ENCODE measurements at places on chromosomes 12 and 14.

GRCh38 chr12:110850762-110851161, 4.0 kb downstream of the CCDC63 start:
- DNase-seq, result no peak

- DNase-seq, result no peak
Observed at GRCh38 chr14:74985028-74985310, 17.8 kb upstream of the EIF2B2 start.

GRCh38 chr14:65320661-65321308, 91.7 kb upstream of the FUT8 start:
- DNase-seq, result no peak

DNA sequence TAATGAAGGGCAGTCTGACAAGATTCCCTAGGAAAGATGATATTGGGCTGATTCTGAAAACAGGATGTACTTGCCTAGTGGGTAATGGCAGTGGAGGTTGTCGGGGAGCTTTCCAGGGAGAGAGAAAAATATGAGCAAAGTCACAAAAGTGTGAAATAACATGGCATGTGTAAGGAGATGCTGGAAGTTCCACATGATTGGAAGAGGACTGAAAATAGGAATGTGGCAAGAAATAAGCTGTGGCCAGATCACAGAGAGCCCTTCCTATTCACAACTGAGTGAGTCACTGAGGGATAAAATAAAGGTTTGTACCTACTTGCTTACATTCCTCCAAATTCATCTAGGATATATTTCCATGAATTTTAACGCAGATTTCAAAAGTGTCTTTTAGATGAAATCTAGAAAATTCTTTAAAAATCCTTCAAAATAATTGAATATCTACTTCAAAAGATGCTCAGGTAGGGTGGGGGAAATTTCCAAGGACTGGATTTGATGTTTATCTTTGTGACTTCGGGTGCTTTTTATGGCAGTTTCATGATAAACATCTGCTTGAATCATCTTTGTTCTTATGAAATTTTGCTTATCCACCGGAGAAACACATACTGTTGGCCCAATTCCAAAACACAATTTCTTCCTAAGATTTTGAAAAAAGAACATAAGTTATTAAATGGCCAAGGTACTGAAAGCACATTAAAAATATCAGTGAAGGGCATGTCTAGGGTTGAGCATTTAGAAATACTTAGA, 36.3 kb upstream of the SLC2A13 start:
- DNase-seq, result no peak

GRCh38 chr12:123250471-123251383, 17.5 kb downstream of the MTRFR start:
- DNase-seq, result no peak

DNA sequence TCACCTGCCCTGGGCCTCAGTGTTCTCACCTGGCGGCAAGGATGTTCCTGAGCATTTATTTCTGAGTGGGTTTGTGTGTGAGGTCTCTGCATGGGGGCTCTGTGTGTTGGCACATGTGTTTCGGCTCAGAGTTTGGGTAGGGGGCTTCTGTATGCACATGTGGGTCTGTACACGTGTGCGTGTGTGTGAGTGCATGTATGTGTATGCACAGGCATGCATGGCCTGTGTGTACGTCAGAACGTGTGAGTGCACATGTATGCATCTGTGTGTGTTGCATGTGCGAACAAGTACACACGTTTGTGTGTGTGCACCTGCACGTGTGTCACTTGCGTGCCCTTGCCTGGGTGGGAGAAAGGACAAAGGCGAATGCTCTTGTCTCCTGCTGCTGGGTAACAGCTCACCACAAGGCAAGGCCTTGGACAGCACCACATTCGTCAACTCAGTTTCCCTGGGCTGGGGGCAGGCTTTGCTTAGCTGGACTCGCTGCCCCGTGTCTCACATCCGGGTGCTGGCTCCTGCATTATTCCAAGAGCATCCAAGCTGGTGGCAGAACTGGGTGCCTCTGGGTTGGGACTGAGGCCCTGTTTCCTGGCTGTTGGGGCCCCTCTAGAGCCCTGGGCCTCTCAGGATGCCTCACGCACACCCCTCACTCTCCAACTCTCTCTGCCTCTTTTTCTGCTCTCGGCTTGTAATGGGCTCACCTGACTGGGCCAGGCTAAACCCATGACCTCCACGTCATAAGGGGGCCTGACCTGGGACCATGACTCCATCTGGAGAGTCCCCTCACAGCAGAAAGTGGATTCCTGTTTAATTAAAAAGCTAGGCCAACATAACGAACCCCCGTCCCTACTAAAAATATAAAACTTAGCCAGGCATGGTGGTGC, 153.6 kb upstream of the C14orf180 start:
- no peak for DNase-seq

DNA sequence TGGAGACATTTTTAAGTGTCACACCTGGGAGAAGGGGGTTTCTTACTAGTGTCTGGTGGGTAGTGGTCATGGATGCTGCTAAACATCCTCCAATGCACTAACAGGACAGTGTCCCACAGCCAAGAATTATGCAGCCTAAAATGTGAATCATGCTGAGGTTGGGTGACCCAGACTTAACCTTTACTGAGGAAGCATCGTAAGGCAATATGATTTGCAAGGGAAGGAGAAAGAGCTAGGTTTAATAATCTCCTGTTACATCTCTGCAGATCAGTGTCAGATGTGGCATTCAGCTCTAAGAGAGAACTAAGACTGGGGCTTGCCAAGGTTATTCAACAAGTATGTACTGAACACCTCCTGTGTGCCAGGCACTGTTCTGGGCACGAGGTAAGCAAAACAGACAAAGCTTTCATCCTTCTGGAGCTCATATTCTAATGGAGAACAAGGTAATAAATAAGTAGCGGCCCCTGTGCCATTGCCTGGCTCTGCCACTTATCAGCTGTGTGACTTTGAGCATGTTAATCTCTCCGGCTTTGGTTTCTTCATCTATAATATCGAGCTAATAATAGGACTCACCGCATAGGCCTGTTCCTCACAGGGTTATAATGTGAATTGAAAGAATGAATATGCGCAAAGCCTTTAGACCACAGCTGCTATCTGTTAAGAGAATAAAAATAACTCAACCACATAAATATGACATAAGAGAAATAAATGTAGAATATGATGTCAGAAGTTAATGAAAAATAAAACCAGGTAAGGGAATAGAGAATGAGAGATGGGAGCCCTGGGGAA, 13.5 kb upstream of the GOLGA5 start:
- DNase-seq, result no peak

GRCh38 chr14:67268426-67269150, 27.4 kb downstream of the PALS1 start:
- DNase-seq, result no peak

DNA sequence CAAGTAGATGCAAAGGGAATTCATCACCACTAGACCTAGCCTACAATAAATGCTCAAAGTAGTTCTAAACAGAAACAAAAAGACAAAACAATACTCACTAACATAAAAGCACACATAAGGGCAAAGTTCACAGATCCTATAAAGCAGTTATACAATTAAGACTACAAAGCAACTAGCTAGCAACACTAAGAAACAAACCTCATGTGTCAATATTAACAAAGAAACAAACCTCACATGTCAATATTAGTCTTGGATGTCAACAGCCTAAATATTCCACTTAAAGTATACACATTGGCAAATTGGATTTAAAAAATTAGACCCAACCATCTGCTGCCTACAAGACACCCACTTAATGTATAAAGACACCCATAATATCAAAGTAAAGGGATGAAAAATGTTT, 152.7 kb downstream of the KCNK10 start:
- no peak for DNase-seq

- no peak for DNase-seq
Observed at GRCh38 chr12:111270239-111270638, 98.7 kb downstream of the PHETA1 start.
